Stomach (tissue), 19 donors: ENCODE measurements at places on chromosomes 16 and 17. TPM values are rescaled to one million over a fixed set of nuclear protein-coding genes. Genes with fewer than 3 reads are reported as not detected.
A peak's percentile ranks its signal among the peaks of the same experiment; 100 is the strongest.

DNA sequence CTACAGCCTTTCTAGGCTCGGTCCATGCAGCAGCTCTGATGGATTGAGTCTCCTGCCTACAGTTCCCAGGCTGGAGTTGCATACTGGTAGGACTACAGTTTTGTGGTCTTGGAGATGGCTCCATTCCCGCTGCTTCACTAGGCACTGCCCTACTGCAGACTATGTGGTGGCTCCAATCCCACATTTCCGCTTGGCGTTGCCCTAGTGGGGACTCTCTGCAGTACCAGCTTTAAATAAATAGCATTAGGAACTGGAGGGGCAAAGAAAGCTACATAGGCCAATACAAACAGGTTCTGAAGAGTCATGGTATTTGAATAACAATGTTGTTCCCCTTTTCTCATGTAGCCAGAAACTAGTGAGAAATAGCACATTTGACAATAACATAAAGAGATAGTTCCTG lies 5.4 kb upstream of the GOSR2 start:
- H3K4me1 ChIP-seq, result peaks cover 4% of the 10 kb centered on the region
- no peaks in the 10 kb centered on the region for H3K27me3 ChIP-seq
- no peak overlapping the region for H3K4me3 ChIP-seq
- H3K27ac ChIP-seq, result no peak overlapping the region

GRCh38 chr16:53031323-53031942 lies 21.3 kb downstream of the CHD9NB start:
- DNase-seq, result no peak
- H3K36me3 ChIP-seq, result no peaks in the 10 kb centered on the region
- H3K4me1 ChIP-seq, result no peaks in the 10 kb centered on the region
- H3K27ac ChIP-seq, result no peak overlapping the region

The PMM2 gene
- 16.8 TPM for polyA plus RNA-seq

- H3K4me1 ChIP-seq, result no peaks in the 10 kb centered on the region
- DNase-seq, result no peak
- no peaks in the 10 kb centered on the region for H3K36me3 ChIP-seq
- no peaks in the 10 kb centered on the region for H3K27me3 ChIP-seq
Measured at GRCh38 chr16:51544851-51545467, 393.9 kb upstream of the SALL1 start.

DNA sequence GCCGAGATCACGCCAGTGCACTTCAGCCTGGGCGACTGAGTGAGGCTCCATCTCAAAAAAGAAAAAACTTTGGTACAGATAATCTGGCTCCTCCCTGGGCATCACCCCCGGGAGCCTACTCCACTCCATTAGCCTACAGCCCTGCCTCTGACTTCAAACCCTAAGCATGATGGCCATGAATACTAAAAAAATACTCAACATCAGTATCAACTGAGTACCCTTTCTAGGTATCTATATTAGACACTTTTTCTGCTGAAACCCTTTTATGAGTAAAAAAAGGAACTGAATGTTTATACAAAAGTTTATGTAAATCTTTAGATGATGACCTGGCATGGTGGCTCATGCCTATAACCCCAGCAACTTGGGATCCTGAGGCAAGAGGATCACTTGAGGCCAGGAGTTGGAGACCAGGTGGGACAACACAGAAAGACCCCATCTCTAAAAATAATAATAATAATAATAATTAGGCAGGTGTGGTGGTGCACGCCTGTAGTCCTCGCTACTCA lies 6.9 kb downstream of the RDM1 start:
- no peak for DNase-seq
- no peaks in the 10 kb centered on the region for H3K36me3 ChIP-seq
- no peak overlapping the region for H3K27ac ChIP-seq
- H3K4me1 ChIP-seq, result no peaks in the 10 kb centered on the region

DNA sequence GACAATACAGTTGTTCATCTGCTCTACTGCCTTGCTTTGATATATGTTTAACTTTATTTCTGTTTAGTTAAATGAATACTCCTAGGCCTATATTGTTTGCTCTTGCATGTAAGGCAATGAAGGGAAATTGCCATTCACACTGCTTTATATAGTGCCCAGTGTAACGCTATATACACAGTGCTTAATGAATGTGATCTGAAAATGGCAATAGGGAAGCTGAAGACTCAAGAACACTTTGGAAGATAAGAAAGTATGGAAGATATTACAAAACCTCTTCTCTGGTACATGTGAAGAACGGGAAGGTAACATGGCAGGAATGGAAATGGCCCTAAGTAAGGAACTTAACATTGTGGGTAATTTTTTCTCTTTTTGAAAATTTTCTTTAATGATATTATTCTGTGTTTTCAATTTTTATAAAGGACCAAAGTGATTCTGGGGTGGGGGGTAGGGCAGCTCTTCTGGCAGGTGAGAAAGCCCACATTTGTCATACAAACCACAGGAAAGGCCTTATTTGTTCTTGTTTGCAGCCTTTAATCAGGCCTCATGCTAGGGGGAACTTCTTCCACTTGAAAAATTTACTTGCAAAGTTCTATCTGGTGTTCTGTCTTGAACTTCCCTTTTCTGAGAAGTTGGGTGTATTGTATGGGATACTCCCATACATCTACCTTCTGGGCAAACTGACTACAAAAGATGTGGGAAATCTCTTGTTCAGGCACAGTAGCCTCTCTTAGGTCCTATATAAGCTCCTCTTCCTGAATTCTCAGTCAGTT lies 100.8 kb upstream of the CORO6 start:
- no peaks in the 10 kb centered on the region for H3K36me3 ChIP-seq
- H3K4me3 ChIP-seq, result no peak overlapping the region
- peak; percentile 23 for DNase-seq
- H3K4me1 ChIP-seq, result peaks cover 38% of the 10 kb centered on the region

DNA sequence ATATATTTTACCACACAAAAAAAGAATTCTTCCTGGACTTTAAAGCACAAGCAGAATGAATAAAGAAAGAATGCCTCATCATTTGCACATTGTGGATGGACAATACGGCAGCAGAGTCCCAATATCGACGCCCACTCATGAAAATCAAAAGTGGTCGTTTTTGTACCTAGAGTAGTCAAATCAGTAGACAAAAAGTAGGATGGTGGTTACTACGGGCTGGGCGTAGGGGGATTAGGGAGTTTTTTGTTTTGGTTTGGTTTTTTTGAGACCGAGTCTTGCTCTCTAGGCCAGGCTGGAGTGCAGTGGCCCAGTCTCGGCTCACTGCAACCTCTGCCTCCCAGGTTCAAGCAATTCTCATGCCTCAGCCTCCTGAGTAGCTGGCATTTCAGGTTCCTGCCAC lies 8.6 kb upstream of the CENPV start:
- H3K36me3 ChIP-seq, result no peaks in the 10 kb centered on the region
- no peak overlapping the region for H3K27ac ChIP-seq
- no peaks in the 10 kb centered on the region for H3K27me3 ChIP-seq
